LoVo (cell line): ENCODE measurements at places on chromosomes 2 and 18.

GRCh38 chr2:205802941-205803340 is 120.6 kb downstream of the NRP2 start:
- DNase-seq, result no peak

DNA sequence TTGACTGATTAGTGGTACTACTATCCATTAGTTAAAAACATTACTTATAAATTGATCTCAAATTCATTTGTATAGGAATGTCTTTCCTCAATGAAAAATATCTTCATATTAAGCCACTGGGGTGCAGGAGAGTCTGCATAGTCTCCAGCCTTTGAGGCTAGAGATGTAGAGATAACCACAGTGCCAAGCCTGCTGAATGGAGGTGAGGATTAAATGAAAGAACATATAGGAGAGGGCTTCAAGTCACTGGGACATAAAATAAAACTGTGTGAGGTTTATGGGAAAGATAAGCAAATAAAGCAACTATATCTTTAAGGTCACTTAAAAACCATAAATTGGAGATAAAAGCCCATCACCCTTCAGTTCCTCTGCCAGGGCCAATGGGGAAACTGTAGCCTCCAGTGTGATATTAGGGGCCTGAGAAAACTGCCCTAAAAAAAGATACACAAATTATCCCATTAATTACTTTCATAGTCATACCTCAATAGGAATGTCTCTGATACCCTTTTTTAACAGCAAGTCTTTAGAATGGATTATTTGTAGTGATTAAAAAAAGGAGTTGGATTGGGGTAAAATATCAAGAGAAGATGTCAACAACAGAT is 27.6 kb downstream of the GALNT3 start:
- no peak for DNase-seq

DNA sequence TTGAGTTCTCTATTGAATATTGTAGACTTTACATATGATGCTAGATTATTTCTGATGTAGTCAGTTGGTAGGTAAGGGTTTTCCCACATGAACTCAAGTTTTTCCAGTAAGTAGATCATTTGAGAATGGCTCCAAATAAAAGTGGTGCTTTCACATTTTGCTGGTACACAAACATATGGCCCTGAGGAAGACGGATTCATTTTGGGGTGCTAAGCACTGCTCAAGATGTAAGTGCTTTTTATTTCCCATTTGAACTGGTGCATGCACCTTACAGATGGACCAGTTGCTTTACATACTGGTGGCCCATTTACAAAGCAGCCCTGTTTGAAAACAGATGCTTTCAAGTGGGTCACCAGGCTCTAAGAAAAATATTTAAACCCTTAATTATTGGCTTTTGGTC is 266.7 kb downstream of the MEIS1 start:
- no peak for DNase-seq

GRCh38 chr2:46377666-46378560 is 80.7 kb downstream of the EPAS1 start:
- no peak for DNase-seq

DNA sequence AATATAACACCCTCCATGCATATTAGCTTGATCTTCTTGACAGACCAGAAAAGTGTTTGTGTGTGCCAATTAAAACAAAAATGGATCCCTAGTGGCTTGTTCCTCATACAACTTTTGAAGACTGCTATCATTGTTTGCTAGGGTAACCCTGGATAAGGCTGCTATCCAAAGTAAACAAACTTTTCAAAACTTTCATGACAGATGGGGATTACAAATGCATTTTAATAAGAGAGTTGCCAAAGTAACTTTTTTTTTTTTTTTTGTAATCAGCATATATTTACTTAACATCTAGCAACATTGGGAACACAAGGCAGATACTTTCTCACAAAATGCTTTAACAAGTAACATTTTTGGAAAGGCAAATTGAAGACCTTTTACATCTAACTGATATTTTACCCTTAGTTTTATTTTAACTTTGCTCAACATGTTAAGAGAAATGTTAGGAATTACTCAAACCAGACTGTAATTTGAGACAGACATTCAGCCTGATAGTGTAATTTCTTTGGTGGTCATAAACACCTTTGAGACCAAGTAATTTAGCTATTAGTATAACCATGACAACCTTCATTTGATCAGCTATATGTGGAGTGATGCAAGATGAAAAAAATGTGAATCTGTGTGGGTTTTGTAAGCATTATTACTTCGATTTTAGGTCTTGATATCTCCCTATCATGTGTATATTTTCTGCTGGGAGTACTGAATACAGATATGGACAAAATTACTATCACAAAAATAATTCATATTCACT is 300.9 kb downstream of the ARHGAP15 start:
- no peak for DNase-seq

- DNase-seq, result no peak
Measured at GRCh38 chr2:85582492-85582891, 1.7 kb upstream of the VAMP5 start.

DNA sequence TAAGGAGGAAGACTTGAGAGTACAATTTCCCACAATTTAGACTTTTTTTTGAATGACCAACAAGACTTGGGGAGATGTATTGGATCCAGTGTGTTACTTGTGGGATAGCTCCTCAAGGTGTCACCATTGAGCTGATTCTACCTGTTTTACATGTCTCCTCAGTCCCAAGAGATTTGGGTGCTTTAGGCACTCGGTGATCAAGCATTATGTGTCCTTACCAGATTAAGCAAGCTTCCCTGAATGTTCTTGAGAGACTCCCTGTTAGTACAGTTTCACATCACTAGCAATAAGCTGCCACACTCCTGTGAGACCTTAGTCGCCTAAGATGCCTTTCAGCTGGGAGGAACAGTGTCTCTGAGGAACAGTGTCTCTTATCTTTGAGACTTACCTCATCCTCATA is 384.3 kb upstream of the SYT4 start:
- peak; percentile 5 for DNase-seq

GRCh38 chr2:177201919-177202346 is 10.7 kb upstream of the HNRNPA3 start:
- DNase-seq, result no peak

DNA sequence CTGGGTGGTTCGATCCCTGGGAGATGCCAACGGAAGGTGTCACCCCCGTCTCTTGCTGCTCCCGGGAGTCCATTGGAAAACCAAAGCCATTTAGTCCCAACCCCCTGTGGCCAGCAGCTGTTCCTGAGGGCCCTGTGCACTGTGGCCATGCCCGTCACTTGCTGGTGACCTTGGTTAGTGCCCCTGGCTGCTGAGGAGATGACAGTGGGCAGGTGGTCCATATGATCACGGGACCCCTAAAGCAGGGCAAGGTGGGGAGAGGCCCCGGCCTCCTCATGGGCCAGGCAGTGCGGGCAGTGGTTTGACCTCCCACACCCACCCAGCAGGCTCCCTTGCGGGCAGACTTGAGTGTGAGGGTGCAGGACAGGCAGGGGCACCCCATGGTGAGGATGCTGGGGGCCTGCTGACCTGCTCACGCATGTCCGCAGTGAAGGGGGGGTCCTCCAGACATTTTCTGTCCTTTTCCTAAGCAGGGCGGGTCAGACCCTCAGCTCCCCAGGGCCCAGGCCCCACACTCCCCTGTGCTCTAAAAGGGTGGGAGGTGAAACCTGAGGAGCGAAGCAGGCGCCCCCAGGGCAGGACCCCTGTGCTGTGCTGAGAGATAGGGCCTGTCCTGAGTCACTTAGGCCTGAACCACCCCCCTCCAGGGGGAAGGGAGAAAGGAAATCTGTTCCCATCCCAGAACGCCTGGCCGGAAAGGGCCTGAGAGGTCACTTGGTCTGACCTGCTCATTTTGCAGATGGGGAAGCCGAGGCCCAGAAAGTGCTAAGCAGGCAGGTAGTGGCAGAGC is 6.8 kb downstream of the ITM2C start:
- no peak for DNase-seq

- DNase-seq, result no peak
Measured at GRCh38 chr2:11945139-11946126, 199.0 kb downstream of the LPIN1 start.

DNA sequence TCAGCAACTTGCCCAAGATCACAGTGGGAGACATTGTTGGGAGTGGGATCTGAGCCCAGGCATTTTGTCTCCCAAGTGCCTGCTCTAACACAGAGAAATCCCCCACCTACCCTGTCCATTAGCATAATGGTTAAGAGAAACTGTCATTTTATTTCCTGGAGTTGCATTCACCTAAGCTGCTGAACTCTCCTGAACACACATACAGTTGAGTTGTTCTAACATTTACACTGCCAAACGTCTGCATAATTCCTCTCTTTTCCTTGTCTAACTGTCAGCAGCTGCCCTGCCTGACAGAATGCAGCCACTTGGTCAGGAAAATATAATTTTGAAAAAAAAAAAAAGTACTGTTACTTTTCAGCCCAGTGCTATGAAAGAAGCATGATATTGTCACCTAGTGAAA is 396.3 kb upstream of the PIK3C3 start:
- DNase-seq, result no peak

- DNase-seq, result no peak
Measured at GRCh38 chr2:204000446-204000845, 63.9 kb downstream of the ICOS start.
